Astrocyte of the cerebellum (primary cell): ENCODE measurements at places on chromosomes 7 and 10.

- DNase-seq = no peak
These were observed 88.9 kb downstream of the GTF2IRD1 start for GRCh38 chr7:74542558-74543117.

DNA sequence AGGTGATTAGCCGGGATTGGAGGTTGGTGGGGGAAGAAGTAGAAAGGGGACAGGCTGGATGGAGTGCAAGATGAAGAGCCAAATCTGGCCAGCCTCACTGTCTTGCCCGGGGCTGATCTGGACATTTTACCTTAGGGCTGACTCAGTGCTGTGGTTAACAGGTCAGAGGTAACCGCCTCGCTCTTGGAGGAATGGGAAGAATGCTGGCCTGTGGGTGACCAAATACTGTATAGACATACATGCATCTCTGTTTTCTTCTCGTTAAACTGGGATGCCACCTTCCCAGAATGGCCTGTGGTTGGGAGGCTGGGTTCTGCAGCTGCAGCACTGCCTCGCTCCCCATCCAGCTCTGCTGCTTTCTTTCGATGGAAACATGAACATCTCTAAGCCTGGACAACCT is 120.0 kb downstream of the SEC23IP start:
- peak; percentile 24 for DNase-seq

- DNase-seq = no peak
These were observed 353 bp downstream of the EPHB6 start for GRCh38 chr7:142855114-142855743.

DNA sequence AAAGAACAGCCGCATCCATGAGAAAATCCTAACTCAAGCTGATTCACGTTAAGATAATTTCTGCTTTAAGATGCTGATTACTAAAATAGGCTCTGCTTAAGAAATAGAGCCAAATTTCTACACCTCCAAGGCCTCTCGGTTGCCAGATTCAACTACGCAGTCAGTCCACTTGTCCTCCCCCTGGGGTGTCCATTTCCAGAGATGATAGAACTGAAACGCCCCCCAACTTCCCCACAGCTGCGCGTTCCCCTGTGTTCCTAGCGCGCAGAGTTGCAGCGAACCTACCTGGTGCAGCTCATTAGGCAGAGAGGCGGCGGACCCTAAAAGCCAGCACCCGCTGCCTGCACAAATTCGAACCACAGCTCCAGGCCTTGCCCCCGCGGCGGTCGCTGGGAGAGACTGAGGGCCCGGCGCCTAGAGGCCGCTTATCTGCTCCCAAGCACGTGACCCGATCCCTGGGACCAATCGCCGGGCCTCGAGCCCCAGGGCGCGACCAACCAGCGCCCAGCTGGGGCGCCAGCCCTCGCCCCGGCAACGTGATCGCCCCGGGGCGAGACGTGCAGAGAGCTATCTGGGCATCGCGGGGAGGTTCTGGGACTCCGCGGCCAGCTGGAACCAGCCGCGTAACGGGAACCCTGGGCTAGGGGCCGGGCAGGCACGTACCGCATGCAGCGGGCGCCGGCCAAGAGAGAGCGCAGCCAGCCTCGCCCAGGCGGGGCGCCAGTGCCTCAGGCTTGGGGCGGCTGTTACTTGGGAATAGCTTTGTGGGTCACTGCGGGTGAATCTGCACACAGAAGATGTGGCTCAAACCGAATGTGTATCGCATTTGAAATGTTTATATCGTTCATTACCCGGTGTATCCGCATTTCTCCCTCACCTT is at the start of gene PPP1R3C:
PPP1R3C (minus strand) TSS at position 401 of the 880 bp plus-strand sequence; CDS start at position 299, 102 bp downstream.
- no peak for DNase-seq

DNA sequence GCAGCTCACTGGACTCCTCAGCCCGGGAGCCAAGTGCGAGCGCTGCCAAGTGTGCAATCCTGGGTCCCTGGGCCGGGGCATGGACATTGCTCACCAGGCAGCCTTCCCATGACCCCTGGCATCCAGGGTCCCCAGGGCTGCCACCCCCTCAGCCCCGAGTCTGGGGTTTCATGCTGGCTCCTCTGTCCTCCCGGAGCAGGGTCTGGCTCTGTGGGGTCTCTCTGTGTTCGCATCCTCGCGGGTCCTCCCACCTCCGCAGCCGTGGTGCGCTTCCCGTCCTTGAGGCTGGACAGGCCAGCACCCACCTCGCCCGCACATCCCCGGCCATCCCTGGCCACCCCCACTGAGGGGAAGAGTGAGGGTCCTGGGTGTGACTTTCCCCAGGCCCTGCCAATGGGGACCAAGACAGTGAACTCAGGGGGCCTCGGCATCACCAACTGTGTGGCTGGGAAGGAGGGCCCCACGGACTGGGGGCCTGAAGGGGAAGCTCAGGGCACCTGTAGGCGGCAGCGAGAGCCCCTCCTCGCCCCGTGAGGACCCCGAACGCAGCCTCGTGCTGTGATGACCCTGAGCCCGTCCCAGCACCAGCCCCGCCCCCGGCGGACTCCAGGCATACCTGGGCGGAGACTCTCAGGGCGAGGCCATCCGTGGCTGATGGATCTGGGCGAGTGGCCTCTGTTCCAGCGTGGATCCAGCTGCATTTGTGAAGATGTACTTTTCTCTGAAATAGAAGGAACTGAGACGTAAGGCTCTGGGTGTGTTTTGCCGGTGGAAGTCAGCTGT is 50.3 kb upstream of the CFAP46 start:
- no peak for DNase-seq

DNA sequence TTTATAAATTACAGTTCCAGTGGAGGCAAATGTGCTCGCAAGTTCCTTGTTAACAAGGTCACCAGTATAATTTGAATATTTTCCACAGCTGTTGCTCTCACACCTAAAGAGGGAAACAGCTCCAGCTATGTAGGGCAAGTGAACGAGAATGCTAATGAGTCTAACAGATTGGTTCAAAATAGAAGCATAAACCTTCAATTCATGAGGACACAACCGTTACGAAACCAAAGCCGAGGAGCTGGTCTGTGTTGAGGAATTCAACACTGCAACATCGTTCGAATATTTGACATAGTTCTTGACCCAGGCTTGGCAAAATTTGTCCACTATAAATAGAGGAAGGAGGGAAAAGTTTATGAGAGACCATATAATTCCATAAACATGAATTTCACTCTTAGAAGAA is 161.3 kb downstream of the KLF6 start:
- DNase-seq = peak; percentile 57

GRCh38 chr7:55469271-55469681 is 103.0 kb downstream of the VOPP1 start:
- DNase-seq = no peak

GRCh38 chr7:29795696-29796580 is 10.4 kb upstream of the WIPF3 start:
- no peak for DNase-seq

GRCh38 chr7:96637522-96637921 is 72.1 kb downstream of the SEM1 start:
- no peak for DNase-seq

DNA sequence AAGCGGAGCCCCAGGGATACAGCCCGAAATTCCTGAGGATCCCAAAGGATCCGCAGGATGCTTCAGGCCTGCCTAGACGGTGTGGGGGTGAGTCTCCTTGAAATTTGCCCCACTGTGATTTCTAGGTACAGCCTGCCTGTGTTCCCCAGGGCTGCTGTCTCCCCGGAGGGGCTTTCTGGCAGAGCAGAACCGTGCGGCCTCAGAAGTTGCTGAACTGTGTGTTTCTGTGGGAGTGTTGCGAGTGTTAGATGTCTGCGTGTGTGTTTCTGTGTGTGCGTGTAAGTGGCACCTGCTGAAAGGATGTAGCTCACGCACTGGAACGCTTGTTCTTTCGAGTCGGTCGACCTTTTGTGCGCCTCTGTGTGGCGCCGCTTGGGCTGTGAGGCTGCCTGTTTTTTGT is 27.8 kb upstream of the ZNF273 start:
- no peak for DNase-seq

- DNase-seq = no peak
These were observed 493.2 kb upstream of the AUTS2 start for GRCh38 chr7:69105092-69105491.

DNA sequence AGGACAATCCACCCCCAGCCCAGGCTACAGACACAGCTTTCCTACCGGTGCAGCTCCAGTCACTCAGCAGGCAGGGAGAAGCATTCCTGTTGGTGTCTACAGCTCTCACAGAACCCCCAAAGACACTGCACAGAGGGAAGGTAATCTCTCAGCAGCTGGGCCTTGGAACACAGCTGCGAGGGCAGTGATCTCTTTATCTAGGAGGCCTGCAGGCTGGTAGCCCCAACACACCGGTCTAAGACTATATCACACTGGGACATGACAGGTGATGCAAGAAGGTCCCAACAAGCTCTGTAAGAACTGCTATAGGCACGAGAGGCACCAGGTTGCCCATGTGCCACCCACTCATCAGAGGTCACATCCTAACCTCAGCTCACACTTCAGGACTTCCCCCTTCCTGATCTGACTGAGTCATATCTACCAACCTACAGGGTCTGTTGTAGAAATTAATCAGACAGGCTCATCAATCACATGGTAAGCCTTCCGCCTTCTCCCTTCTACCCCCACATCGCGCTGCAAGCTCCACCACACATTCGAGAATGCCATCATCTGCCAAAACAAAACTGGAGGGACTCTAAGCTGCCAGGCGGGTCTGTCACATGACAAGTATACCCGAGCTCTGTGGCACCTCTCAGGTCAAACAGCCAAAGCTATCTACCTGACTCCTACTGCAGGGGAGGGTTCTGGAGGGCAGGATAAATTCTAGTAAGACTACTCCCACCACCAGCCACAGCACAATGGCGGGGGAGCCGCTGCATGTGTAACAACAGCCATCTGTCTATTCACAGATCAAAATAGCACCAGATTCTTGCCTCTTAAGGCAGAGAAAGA is 26.1 kb downstream of the FAM53B start:
- no peak for DNase-seq

DNA sequence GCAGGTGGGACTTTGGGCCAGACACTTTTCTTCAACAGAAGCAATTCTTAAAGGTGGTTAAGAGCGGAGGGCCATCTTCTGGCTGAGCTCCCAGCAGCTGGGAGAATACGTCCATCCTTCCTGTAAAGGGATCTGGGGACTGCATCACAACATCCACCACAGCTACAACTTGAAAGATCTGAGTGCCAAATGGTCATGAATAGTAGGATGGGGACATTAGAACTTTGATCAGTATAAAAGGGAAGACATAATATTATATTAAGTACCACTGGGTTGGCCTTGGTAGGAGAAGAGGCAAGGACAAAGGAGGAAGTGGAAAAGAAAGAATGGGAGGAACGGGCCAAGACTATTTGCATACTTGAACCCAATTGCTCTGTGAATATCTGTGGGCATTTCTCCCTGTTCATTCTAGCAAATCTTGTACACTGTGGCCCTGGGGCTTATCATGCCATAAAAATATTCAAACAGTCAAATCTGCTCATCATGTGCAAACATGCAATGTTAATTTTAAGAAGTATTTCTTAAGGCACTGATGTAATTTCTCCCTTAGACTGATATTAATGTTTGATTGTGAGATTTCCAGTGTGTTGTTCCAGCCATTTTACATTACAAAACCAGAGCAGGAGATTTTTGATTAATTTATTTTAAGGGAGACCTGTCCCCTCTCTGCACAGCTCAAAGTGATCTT is 65.5 kb upstream of the CREB5 start:
- DNase-seq = no peak

DNA sequence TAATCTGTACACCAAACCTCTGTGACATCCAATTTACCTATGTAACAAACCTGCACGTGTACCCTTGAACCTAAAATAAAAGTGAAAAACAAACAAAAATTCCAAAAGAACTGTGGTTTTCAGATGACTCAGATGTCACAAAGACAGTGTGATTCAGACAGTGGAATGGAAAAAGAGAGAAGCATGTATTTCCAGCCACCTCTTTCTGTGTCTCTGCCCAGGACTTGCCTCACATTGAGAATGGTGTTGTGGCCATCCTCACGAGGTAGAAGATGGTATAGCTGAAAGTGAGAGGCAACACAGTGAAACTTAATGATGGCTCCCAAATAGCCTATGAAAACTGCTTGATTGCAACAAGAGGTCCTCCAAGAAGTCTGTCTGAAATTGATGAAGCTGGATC is 78.0 kb downstream of the ARL5B start:
- DNase-seq = no peak
